ENCODE measurements at places on chromosomes 5 and 9.

- no peak for DNase-seq
Measured at GRCh38 chr9:129848712-129849441, 13.6 kb downstream of the USP20 start.

GRCh38 chr9:2142212-2142611 is 127.1 kb downstream of the SMARCA2 start:
- no peak for DNase-seq

DNA sequence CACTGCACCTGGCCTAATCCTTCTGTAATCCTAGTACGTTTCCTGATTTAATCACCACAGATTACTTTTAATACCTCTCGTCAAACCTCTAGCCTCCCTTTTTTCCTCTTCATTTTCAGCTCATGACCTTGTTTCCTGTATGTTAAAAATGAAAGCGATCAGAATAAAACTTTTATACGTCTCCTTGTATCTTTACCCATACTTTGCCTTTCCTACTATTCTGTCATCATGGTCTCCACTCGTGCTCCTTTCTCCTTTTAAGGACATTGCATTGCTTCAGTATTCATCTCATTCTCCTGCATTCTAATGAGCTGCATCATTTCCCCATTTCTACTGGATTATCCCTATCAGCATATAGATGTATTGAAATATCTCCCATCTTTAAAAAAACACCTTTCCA is 8.5 kb downstream of the CDC42SE2 start:
- no peak for DNase-seq

- DNase-seq = no peak
Measured at GRCh38 chr9:82325907-82326306, 337.3 kb downstream of the SPATA31D1 start.

- DNase-seq = no peak
Measured at GRCh38 chr5:71492817-71493615, 37.6 kb downstream of the BDP1 start.

- no peak for DNase-seq
Measured at GRCh38 chr5:15692706-15693381, 192.9 kb downstream of the FBXL7 start.
